ENCODE measurements at places on chromosomes 5 and 9.

DNA sequence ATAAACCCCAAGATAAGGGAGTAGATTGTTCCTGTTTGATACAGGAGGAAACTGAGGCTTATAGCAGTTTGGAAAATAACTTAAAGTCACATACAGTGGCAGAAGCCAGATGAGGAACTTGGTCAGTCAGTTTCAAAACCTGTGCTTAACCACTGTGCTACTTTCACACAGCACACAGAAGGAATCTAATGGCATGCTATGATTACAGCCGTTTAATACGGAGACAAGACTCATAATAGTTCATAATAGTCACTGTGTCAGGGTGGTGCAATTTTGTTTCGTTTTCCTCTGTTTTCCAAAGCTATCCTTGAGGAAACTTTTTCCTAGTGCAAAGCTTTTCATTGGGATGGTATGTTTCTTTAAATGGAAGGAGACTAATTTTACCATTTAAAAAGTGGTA, 112.3 kb downstream of the GCNT1 start:
- DNase-seq: no peak

DNA sequence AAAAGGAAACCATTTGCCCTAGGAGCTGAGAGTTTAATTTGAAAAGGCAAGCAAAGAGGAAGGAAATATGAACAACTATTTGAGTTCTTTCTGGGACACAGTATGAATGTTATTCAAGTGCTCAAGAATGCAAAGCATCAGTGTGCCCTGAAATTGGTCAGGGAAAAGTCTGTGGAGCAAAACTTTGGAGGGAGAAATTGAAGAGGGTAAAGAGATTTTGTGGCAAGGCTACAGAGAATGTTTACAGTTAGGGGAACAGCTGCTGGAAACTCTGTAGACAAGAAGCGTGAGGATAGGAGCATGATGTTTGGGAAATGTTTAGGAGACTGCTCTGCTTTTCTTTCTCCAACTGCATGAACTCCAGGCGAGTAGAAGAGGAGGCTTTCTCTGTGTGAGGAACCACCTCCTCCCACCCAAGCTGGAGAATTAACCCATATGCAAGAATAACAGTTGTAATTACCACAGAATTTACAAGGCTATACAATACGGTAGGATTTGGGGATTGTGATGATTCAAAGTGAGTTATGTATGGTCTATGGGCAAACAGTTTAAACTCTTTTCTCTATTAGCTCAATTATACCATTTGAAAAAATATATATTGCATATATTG, 75.4 kb upstream of the IL7R start:
- no peak for DNase-seq

DNA sequence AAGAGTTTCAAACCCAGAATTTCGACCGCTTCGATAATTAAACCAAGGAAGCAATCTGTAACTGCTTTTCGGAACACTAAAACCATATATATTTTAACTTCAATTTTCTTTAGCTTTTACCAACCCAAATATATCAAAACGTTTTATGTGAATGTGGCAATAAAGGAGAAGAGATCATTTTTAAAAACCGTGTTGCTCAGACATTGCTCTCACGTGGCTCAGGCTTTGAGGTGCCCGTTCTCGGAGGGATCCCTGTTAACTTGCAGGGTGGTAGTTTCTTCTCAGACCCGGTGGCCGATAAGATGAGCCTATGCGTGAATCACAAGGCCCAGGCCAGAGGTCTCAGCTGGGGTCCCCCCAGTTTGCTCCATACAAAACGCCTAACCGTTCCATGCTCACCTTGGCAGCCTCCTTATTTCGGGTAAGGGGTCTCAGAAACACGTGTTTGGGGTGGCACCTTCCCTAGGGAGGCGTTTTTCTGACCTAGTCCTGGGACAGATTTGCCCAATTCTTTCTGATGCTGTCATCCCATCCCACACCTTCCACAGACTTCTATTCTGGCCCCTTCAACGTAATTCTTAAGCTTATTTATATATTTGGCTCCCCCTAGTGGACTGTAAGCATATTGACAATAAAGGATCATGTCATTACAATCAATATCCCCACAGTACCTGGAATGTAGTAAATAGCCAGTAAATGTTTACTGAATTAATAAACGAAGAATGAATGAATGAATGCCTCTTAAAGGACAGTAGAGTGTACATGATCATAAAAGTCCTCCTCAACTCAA, 48.1 kb downstream of the THBS4 start:
- DNase-seq: peak; percentile 64

DNA sequence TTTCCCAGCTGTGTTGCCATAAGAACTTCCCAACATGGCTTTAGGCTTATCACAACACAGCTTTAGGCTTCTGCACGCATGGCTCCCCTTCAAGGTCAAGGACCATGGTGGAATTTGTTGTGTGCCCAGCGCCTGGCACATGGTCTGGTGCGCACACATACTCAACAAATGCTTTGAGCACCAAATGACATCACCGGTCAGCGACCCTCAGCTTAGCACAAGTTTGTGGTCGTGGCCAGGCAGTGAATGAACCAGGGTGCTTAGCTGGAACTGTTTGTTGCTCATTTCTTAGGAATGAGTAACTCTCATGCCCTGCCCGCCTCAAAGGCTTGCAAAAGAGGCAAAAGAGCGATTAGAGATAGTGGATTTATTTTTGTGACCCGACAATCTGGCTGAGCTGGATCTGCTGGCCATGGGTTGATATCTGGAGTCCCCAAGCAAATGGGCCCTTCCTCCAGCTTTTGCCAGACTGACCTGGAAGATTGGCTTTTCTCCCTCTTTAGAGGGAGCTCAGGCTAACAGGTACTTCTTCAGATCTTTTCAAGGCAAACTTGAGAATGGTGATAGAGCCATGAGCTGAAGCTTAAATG, 58.9 kb downstream of the DAP start:
- DNase-seq: no peak

- DNase-seq: no peak
These were observed 95.1 kb downstream of the SH3TC2 start for GRCh38 chr5:148967783-148968182.
